ENCODE measurements at places on chromosomes 2 and 18.
A peak's percentile ranks its signal among the peaks of the same experiment; 100 is the strongest.

- no peak for DNase-seq
Observed at GRCh38 chr2:211816754-211817153, 721.8 kb downstream of the ERBB4 start.

DNA sequence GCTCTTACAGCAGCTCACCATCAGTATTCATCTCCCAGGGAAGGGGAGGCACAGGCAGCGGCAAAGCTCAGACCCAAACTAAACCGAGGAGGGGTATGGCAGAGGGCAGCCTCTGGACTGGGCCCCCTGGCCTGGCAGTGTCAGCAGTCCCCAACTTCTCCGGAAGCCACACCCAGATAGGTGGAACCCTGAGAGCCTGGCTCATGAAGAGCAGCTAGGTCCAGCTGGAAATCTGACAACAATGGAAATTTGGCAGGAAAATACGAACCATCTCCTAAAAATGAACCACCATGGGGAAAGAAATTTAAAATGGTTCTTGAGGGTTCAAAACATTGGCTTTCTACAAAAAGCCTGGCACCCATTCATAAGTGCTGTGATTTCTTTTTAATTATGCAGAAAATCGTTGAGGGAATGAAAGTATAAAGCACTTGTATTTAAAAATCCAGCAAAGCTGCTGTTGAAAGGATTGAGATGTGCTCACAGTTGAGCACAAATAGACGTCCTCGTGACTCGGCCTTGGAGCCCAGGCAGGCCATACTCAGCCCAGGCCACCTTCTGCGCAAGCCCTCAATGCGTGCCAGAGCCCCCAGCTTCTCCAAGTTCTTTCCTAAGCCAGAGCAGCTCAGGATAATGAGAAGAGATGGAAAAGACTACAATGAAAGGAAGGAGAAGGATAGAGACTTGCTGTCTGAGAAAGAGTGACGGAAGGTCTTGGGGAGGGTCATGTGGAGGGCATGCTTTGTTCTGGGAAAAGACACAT is 93.0 kb downstream of the COL6A3 start:
- no peak for DNase-seq

DNA sequence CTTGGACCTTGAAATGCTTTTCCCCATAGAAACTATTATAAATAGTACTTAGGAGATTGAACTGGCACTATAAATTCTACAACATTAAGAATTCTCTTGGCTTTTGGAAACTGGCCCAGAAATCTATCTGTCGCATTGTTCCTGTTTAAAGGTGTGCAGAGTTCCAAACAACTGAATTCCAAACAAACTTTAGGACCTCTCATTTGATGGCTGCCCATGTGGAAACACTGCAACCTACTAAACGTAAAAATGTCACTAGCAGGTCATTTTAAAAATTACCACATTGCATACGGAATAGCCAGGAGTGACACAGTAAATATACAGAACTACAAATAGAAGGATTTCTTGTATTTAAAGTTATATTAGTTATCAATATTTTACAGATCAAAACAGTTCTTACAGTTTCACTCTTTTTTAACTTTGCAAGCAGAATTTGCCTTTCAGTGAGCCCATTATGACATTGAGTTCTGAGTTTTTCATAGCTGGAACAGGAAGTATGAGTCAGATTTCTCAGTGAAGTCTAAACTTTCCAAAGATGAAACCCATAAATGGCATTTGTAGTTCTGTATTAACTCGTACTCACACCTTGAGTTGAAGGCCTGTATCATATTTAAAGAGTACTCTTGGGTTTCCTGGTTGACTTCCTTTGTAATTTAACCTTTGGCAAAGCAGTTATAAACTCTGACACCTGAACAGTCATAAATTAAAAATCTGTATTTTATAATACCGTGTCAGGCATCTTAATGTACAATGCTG is 142.3 kb upstream of the BOD1L2 start:
- DNase-seq: no peak

DNA sequence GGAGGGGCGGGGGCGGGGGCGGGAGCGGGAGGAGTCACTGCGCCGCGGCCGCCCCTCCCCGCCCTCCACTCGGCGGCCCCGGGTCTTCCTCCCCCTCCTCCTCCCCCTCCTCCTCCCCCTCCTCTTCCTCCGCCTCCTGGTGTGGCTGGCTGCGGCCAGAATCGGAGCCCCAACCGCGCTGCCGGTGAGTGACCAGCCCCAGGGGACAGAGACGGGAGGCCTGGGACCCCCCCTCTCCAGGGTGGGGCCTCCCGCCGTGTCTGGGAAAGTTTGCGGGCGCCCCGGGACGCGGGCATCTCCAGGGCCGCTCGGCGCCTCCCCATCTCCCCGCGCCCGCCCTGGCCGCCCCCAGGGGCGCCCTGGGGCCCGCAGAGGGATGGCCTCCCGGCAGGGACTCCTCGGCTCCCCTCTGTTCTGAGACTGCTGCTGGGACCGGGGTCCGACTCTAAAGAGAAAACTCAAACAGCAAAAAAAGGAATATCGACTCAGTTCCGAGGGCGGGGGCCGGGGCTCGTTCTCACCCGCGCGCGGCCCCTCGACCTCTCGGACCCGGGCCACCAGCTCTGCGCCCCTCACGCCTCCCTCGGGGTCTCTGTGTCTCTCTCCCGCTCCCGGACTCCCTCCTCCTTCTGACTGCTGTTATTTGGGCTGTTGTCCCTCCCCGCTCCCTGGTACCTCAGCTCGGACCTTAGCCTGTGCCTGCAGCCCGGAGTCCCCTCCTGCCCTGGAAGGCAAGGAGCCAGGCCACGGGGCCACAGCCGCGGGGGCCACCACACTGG is at the start of gene STON1:
TSS of gene STON1 (plus strand) at position 122 of the 779 bp plus-strand sequence. CDS start 50,480 bp downstream, outside the sequence.
- peak; percentile 30 for DNase-seq

DNA sequence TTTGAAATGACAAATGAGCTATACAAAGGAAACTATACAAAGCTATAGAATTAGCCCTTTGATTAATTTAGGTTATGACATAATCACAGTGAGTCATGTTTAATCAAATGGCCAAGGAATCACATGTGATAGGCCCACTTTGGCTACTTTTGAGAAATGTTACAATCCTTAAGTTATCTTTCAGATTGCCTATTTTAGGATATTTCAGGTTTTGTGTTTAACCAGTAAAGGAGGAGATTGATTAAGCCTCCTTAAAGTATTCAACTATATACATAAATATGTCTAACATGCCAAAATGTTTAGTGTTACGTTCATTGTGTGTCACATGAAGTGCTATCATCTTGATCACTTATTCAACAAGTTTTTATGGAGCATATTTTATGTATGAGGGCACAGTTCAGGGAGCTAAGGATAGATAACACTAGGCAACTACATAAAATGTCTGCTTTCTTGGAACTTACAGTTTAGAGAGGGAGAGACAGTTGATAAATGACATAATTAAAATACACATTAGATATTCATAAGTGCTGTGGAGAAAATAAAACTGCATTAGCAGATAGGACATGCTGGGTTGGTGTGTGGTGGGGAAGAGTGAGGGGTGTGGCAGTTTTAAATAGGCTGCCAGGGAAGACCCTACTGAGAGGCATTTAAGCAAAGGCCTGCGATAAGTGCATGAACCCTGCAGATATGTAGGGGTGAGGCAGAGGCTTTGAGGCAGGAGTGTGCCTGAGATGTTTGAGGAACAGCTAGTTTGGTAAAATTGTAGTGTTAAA is 77.2 kb downstream of the LTBP1 start:
- no peak for DNase-seq

GRCh38 chr18:51006948-51007789 is 22.8 kb upstream of the SMAD4 start:
- DNase-seq: peak; percentile 10

- DNase-seq: no peak
Observed at GRCh38 chr2:170170281-170171040, 7.5 kb upstream of the MYO3B start.

GRCh38 chr2:109724533-109725460 is 69.3 kb upstream of the RGPD5 start:
- no peak for DNase-seq

GRCh38 chr2:115552726-115553125 is 1110.3 kb downstream of the DPP10 start:
- no peak for DNase-seq

GRCh38 chr2:55965276-55965675 is 41.7 kb upstream of the EFEMP1 start:
- no peak for DNase-seq

DNA sequence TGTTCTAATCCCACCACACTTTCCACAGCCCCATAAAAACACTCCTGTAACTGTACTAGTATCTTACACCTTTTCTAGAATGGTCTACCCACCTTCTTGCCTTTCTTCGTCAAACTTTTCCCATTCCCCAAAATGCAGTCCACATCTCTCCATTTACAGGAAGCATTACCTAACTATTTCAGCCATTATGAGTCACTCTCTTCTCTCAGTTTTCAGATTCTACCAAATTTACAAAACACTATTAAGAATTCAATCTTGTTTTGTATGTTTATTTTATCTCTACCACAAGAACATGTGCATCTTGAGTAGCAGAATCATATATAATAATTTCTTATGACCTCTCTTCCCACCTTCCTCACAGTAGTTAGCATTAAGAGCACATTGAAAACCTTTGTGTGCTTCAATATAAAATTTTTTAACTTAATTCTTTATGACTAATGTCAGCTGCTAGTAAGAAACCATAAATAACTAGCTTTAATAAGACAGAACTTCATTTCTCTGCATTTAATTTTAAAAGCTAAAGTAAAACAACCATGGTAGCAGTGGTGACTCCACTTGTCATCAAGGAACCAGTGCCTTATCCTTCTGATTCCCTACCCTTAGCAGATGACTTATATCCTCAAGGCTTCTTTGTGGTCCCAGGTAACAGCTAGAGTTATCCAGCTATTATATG is 56.6 kb upstream of the MAP2 start:
- no peak for DNase-seq

DNA sequence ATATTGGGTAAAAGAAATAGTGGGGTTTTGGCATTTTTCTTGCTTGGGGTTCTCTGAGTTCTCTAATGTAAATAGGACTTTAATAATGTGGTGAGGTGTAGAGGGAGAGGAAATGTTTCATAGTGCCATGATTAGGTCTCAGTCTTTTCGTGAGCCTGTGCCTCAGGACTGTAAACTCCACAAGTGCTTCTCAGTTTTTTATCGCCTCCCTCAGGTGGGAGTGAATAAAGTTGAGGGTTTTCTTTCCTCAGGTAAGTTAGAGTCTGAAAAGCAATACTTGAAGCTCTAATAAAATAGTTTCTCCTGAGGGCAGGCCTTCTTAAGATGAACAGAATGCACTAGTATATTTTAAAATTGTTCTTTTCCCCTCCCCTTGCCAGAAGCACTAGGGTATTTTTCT is 243.1 kb upstream of the SETBP1 start:
- no peak for DNase-seq

- DNase-seq: no peak
Observed at GRCh38 chr2:241492174-241492565, 16.2 kb downstream of the STK25 start.

DNA sequence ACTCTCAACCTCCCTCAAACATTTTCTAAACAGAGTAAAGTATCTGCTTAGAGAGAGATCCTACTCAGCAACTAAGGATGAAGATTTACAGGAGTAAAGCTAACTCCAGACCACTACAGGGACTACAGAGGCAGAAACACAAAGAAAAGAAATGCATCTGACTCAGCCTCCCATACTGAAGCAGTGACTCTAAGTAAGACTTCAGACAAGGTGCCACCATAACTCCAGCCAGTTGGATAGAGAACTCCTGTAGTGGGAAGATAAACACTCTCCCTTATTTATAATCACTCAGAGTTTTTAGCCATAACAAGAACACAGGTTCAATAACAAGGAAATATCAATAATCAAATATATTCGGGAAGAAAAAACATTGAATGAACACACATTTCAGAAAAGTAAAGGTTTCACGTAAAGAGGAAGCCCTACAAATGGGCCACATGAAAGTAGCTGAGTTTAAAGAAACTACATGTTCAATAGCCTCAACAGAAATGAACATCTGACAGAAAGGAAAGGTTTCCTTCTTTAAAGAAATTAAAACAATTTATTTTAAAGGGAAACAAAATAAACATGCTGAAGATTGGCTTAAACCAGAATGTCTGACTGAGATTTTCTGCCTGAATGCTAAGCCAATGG is 519.9 kb downstream of the KCNJ3 start:
- DNase-seq: no peak

DNA sequence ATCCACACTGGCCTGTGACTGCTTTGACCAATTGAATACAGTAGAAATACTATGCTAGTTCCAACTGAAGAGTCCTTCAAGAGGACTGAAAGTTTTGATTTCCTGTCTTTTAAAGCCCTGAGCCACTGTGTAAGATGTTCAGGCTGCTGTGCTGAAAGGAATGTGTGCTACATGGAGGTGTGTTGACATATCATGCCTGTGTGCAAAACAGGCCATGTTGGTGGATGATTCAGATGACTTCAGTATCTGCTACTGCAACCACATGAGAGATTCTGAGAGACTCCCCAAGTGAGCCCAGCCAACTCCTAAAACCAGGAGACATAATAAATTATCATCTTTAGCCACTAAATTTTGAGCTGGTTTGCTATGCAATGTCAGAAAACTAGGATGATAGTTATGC is 662.9 kb downstream of the ZEB2 start:
- no peak for DNase-seq

DNA sequence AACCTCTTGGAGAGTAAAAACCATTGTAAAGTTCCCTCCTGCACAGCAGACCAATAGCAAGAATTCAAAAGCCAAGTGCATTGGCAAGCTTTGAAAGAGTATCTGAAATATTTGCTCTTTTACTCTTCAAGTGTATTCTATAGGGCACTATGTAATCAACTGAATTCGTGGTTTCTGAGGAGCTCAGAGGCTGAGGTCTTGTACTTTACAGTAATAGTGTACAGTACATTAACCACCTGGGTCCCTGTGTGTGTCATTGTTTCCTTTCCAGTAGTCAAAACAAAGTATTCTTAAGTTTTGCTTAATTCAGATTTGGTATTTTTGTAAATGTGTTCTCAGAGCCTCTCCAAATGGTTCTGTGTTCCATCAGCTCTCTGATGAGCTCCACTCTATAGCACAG is 769.7 kb downstream of the LRRTM4 start:
- no peak for DNase-seq

- no peak for DNase-seq
Observed at GRCh38 chr2:144711630-144712549, 192.0 kb upstream of the ZEB2 start.

- peak; percentile 95 for DNase-seq
Observed at GRCh38 chr2:96505231-96505889, at the start of gene NEURL3. NEURL3 (minus strand) TSS chr2:96505357; CDS start chr2:96505286, 71 bp downstream.

DNA sequence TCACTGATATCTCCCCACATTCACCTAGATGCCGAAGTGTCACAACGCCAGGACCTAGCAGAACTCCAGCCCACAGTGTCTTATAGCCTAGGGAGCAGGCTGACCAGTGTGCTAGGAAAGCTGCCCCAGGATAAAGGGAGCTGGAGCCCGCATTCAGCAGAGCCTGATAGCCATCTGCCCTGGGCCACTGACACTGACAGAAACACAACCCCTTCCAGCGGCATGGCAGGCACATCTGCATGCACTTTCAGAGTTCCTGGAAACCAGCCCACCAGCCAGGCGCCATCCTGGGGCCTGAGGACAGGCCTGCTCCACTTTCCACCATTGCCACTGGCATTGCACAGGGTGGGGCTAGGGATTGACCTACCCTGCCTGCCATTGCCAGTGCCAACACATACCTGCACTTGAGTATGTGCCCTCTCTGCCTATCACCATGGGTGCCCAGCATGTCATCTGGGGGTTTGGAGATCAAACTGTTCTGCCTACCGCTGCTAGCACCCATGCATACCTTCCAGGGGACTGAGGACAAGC is 290.1 kb upstream of the KLHL14 start:
- no peak for DNase-seq

- DNase-seq: no peak
Observed at GRCh38 chr2:46302005-46302695, 4.9 kb downstream of the EPAS1 start.

GRCh38 chr2:109322641-109323040 is 193.6 kb downstream of the SH3RF3 start:
- DNase-seq: no peak

- no peak for DNase-seq
Observed at GRCh38 chr18:42080340-42080739, 125.3 kb downstream of the PIK3C3 start.
